ENCODE measurements at places on chromosomes 7 and 10.

- DNase-seq, result no peak
Measured at GRCh38 chr10:89946106-89946505, 244.7 kb downstream of the KIF20B start.

DNA sequence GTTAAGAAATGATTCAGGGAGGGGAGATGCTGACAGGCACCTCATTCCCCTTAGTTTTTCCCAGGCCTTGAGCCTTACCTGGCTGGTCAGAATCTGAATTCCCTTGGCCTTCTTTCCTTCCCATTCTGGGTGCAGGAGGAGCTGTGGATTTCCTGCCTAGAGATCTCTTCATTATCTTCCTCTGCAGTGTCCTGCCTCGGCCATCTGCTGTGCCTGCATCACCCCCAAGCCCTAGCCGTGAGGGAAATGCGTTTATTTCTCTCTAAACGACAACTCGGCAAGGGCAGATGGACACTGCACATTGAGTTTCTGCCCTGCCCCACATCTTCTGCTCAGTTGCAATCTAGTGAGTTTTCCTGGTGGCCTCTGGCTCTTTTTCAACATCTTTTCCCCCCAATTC lies 26.7 kb downstream of the ZCWPW1 start:
- DNase-seq, result no peak

- no peak for DNase-seq
Measured at GRCh38 chr7:100685631-100686145, 8.4 kb downstream of the GIGYF1 start.

DNA sequence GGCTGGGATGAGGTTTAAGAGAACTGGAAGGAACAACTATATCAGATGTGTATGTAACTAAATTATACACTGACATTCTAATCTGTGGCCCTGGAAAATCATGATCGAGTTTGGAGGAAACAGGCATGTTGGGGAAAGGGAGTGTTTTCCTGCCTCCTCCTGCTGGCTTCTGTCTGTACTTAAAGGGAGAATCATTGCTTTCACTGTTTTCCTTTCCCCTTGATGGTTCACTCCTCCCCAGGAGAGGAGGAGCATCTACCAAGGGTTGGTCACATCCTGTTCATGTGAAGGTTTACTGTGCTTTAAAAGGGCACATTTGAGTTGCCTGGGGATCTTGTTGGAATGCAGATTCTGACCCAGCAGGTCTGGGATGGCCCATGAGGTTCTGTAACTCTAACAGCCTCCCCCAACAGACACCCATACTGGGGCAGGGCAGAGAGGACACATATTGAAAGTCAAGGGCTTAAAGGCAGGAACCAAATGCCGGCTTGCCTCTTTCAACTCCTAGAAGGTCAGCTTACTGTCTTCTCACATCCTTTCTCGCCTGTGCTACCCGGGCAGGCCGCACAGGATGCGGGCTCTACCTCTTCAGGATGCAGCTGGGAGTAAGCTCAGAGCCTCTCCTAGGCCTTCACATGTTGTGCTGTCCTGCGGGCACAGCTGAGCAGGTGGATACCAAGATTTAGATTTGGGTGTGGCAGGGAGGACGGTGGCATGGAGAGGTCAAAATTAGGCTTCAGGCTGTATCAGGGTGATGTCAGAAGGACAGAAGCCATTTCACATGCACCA lies 694.8 kb downstream of the KCNMA1 start:
- no peak for DNase-seq

GRCh38 chr7:37482505-37482904 lies 33.8 kb upstream of the ELMO1 start:
- DNase-seq, result no peak

- no peak for DNase-seq
Measured at GRCh38 chr7:80393786-80394185, 118.1 kb downstream of the GNAT3 start.
